ENCODE measurements at places on chromosomes 1 and 21.

DNA sequence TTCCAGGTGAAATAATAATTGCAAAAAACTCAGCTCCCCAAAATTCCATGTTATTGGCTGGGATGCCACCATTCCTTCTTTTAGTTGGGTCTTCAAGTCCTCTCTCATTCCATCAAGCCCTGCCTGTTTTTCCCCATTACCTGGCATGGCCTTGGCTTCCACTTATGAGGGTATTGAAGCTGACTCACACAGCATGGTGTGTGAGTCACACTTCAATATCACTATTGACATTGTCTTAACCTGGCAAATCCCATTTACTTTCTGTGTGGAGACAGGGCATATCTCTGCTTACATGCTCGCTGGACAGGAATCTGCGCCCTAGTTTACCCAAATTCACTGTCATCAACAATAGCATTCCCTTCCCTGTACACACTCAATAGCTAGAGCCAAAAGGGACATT, 1806.8 kb downstream of the BRINP3 start:
- no peak for DNase-seq

GRCh38 chr21:38925923-38926322, 120.2 kb downstream of the ETS2 start:
- peak; percentile 93 for DNase-seq

- DNase-seq, result no peak
Measured at GRCh38 chr1:161127649-161128048, 4.8 kb downstream of the DEDD start.

DNA sequence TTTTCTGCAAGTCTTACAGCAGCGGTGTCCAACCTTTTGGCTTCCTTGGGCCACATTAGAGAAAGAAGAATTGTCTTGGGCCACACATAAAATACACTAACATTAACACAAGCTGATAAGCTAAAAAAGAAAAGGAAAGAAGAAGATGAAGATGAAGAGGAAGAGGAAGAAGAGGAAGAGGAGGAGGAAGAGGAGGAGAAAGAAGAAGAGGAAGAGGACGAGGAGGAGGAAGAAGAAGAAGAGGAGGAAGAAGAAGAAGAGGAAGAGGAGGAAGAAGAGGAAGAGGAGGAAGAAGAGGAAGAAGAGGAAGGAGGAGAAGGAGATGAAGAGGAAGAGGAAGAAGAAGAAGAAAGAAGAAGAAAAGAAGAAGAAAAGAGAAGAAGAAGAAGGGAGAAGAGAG, 230.7 kb downstream of the DENND1B start:
- DNase-seq, result no peak

GRCh38 chr1:47637111-47637685, 199.4 kb downstream of the FOXD2 start:
- no peak for DNase-seq

DNA sequence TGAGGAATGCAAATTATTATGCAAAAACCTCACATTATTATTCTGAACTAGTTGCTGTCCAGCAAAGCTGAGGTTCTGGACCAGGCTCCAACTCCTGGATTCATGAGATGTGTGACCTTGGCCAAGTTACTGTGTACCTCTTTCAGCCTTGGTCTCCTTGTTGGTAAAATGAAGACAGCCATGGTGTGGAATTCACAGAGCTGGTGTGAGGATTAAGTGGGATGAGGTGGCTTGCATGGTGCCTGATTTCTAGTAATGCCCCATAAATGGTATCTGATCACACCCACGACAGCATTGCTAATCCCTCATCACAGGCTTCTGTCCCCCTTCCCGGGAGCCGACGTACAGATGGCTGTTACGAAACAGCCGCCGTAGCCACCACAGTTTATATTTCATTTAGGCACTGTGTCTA, 59.6 kb downstream of the PGBD5 start:
- no peak for DNase-seq

DNA sequence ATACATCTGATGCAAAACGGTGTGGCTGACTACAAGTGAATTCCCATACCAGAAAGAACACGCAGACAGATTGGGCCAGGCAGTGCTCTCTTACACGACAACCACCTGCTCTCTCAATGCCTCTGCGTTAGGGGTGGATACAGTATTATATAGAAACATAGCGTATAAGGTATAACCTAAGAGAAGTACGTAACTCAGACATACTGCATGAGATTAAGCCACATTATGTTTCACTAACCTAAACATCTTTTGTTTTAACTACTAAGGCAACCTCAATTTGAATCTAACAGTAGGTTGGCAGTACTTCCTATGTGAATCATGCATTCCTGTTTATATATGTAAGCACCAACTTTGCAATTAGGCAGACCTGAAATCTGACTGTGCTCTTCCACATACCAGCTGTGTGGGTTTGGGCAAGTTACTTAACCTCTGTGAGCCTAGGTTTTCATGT, 58.1 kb upstream of the COA6 start:
- DNase-seq, result no peak

- no peak for DNase-seq
Measured at GRCh38 chr1:221548942-221549341, 192.9 kb downstream of the DUSP10 start.

- DNase-seq, result peak; percentile 48
Measured at GRCh38 chr1:33050221-33051076, 13.8 kb upstream of the AK2 start.

DNA sequence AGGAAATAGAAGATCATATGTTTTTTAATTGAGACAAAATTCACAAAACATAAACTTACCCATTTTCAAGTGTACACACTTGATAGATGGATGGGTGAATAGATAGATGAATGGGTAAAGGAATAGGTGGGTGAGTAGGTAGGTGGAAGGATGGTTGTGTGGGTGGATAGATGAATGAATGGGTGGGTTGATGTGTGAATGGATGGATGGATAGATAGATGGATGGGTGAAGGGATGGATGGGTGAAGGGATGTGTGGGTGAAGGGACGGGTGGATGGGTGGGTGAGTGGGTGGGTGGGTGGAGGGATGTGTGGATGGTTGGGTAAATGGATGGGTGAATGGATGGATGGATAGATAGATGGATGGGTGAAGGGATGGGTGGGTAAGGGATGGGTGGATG, 86.1 kb upstream of the KCND3 start:
- no peak for DNase-seq

DNA sequence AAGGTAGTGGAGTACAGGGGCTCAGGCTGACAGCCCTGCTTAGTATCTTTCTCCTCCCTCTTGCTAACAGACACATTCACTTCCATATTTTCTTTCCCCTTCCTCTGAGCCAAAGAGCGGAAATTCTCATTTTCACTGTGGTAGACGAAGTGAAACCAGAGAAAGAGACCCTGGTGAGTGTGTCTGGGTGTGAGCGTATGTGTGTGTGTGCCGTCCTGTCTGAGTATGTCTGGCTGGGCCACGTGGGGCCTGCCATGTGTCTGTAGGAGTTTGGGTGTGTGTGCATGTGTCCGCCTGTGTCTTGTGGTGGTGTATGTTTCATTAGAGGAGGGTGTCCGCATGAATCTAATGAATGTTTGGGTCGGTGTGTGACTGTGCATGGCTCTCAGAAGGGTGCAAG, 1.7 kb downstream of the COL8A2 start:
- no peak for DNase-seq

GRCh38 chr1:210311726-210312493, 16.8 kb upstream of the HHAT start:
- no peak for DNase-seq

- no peak for DNase-seq
Measured at GRCh38 chr1:160855181-160855981, 7.3 kb downstream of the CD244 start.

GRCh38 chr1:19010995-19011844, 54.7 kb upstream of the IFFO2 start:
- peak; percentile 91 for DNase-seq

Data from fibroblast of skin of left quadriceps (primary cell).